B cell (primary cell): ENCODE measurements at places on chromosomes 12 and 14.

DNA sequence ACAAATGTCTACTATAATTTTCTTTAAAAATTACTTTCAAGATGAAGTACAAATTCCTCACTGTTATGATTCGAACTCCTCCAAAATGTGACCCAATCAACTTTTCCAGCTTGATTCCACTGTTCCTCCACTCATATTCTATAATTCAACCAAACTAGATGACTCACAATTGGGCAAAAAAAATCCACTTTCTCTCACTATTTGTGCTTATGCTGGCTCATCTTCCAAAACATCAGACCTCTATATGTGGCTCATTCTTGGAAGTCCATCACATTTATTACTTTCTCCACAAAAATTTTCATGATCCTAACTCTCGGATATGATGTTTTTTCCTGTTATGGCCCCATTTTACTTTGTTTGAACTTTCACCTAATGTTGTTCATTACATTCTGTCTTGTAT is 26.9 kb upstream of the RXYLT1 start:
- DNase-seq = no peak

GRCh38 chr12:123445388-123446332 is 9.2 kb upstream of the RILPL2 start:
- DNase-seq = peak; percentile 63

DNA sequence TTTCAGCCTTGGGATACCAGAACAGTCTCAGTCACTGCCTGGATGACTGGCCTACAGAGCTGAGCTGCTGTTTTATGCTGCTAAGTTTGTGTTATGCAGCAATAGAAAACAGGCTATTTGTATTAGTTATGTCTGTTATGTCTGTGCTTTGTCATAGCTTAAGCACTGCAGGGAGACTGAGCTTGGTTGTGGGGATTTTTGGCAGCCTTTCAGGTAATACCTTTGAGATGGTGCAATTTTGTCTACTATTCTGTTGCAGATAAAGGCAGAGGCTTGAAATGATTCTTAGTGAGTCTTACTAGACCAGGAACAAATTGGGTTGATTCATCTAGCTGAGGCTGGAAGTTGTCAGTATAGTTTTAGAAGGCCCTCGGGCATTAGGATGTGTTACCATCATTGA is 201.3 kb upstream of the RBM19 start:
- DNase-seq = no peak

DNA sequence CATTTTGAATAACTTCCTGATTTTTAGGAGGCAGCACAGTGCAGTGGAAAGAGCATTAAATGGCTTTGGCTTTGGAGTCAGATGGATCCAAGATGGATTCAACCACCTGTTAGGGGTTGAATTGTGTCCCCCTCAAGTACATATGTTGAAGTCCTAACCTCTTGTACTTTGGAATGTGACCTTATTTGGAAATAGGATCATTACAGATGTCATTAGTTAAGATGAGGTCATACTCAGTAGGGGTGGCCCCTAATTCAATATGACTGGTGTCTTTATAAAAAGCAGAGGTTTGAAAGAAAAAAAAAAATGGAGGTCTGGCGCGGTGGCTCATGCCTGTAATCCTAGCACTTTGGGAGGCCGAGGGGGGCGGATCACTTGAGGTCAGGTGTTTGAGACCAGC is 18.8 kb downstream of the ATP5MC2 start:
- DNase-seq = no peak

DNA sequence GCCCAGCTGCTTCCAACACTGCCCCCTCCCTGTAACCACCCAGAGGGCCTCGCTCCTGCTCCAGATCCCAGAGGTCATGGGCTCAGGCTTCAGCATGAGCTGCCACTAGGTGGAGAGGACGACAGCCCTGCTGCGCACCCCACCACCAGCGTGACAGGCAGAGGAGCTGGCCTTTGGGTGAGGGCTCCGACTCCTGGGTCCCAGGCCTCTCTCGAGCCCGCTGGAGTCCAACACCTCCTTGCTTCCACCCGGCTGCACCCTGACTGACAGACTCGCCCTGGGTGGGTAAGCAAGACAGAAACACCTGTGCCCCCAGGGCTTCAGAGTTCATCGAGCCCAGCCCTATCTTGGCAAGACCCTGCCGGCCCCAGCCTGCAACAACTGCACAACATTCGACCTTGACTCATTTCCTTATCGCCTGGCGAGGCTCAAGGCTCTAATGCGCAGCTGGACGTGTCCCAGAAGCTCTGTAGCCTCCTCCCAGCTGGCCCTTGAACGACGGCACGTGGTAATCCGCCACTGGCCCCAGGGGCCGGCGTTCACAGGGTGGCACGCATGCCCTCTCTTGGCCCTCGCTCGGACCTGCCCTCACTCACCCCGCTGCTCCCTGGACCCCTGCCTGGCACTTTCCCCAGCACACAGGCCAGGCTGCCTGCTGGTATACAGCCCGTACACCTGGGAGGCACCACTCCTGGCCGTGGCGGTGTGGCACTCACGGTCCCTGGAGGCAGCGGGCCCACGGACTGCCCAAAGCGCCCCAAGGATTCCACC is 28.0 kb downstream of the VPS37B start:
- DNase-seq = no peak

GRCh38 chr14:21894003-21894897 is 220.6 kb upstream of the OR4E1 start:
- DNase-seq = no peak

DNA sequence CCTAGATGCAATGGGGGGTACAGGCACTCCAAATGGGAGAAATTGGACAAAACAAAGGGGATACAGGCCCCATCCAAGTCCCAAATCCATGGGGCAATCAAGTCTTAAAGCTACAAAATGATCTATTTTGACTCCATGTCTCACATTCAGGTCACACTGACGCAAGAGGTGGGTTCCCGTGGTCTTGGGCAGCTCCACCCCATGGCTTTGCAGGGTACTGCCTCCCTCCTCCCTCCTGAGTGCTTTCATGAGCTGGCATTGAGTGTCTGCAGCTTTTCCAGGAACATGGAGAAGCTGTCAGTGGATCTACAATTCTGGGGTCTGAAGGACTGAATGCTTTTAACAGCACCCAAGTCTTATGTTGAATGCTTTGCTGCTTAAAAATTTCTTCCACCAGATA is 274.5 kb upstream of the LRIG3 start:
- DNase-seq = no peak

DNA sequence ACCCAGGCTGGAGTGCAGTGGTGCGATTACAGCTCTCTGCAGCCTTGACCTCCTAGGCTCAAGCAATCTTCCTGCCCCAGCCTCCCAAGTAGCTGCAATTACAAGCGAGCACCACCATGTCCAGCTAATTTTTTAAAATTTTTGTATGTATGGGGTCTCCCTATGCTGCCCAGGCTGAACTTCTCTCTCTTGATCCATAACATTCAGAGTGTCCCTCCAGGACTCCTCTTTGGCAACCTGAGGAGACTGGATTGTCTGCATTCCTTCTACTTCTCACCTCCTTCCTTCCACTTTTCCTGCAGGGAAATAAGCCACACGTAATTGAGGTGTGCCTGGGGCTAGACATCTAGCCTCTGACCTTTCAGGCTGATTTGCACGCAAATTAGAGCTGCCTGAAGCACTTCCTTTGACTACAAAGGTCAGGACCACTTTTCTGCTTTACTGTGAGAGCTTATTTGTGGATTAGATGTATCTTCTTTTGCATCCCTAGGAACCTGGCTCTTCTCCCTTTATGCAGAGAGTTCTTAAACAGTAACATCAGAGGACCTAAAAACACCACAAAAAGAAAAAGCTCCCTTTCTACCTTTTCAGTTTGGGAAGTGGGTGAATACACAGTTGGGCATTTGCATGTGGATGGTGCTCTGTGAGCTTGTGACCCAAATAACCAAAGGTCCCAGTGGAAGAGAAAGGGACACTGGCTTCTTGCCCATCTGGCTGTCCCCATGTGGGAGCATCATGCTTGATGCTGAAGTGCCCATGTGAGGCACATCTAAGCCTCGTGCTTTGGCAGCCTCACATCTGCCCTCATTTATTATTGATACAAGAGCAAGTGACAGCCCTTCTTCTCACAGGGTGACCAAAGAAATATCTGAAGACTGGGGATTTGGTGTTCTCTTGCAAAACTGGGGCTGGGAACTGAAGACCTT is 33.5 kb downstream of the PYGL start:
- no peak for DNase-seq

DNA sequence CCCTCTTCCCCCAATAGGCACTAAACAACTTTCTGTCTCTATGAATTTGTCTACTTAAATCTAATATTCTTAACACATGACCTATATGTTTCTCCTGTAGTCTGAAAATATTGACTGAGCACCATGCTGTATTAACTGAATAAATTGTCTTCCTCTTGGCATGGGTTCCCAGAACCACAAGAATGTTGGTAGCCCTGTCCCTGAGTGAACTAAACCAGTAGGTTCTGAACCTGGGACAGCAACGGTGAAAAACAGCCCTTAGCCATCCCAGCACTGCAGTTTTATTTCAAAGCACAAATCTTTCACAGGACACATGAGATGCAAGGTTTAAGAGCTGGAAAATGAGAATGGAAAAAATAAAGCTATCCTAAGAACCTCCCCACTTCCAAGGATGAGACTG is 20.4 kb upstream of the HSP90B1 start:
- DNase-seq = no peak

GRCh38 chr12:38930990-38931389 is 25.6 kb upstream of the CPNE8 start:
- no peak for DNase-seq

DNA sequence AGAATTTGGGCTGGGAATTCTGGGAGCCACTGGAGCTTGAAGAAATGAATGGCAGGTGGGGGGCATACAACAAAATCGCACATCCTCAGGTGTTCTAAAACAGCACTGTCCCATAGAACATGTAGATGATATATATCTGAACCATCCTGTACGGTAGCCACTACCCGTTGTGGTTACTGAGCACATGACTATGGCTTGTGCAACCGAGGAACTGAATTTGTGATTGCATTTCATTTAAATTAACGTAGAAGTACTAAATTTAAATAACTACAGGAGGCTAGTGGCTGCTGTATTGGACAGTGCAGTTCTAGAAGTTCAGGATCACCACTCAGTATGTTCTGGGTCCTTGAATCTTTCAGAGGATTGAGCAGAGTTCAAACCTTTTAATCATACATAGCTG is 172.4 kb downstream of the PHETA1 start:
- no peak for DNase-seq

DNA sequence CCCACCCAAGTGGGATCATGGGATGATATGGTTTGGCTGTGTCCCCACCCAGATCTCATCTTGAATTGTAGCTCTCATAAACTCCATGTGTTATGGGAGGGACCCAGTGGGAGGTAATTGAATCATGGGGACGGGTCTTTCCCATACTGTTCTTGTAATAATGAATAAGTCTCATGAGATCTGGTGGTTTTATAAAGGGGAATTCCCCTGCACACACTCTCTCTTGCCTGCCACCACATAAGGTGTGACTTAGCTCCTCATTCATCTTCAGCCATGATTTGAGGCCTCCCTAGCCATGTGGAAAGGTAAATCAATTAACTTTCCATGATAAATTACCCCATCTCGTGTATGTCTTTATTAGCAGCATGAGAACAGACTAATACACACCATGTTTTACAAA is 109.2 kb downstream of the IGF1 start:
- no peak for DNase-seq

- DNase-seq = no peak
These were observed 125.4 kb upstream of the DIO2 start for GRCh38 chr14:80336608-80337106.

DNA sequence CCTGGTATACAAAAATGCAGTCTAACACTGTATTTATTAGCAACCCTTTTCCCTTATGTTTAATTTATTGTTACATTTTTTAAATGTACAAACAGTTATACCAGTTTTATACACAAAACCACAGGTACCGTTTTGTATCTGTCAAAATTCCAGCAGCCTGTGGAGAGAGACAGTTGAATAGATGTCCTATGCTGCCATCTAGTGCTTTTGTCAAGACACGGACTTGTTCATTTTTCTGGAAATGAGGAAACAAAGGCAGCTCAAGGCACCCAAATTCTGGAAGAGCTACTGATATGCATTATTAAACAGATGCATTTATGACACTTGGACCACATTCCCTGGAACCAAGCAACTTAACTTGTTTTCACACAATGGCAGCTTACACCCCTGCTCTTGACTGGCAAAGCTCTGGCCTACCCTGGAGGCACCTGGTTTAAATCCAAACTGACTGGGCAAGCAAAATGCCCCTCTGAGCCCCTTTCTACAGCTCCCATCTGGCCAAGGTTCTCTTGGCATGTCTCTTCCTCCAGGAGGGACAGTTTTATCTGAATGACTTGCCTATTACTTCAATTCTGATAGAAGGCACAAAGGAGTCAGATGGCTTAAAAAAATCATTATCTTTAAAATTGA is 286.9 kb upstream of the PRKD1 start:
- DNase-seq = peak; percentile 6

DNA sequence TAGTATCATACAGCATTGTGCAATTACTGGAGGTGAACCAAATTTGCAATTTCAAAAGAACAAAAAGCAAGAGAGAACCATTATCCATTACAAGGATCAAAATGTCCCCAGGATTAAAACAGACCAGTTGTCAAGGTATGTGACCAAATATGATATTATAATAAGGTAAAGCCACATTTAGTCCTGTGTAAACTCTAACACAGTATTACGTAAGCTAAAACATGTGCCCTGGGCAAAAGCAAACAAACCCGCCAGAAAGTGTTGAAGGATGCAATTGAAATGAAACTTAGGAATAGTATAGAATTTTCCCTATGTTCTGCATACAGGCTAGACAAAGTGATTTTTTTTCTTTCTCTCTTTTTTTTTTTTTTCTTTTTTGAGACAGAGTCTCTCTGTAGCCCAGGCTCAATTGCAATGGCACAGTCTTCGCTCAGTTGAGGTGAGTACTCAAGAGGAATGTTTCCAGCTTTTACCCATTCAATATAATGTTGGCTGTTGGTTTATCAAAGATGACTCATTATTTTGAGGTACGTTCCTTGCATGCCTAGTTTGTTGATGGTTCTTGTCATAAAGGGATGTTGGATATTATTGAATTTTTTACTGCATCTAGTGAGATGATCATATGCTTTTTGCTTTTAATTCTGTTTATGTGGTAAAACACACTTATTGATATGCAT is 137.1 kb upstream of the FOXG1 start:
- no peak for DNase-seq

- DNase-seq = no peak
These were observed 24.5 kb downstream of the PRKAB1 start for GRCh38 chr12:119692410-119692809.

- peak; percentile 79 for DNase-seq
These were observed 12.1 kb upstream of the ESPL1 start for GRCh38 chr12:53255996-53256395.

DNA sequence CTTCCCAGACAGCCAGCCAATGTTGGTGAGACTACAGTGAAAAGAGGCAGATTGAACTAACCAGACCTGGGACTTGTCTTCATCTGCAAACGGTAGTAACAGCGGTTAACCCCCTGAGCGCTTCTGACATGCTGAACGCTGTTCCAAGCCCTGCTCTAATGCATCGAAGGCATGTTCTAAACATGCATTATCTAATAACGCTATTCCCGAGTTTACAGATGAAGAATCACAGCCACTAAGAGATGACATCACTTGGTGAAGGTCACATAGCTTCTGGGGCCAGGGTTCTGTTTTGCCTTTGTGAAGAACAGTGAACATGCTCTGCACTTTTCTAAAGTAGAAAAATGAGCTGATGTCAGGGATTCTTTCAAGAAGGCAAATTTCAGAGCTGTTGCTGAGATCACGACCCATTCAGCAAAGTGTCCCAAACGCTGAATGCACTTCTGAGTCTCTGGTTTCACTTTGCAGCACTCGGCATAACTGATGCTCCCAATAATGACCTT is 56.0 kb downstream of the FOS start:
- no peak for DNase-seq
